ENCODE measurements at places on chromosomes 2 and 18. TPM values are rescaled to one million over a fixed set of nuclear protein-coding genes. Genes with fewer than 3 reads are reported as not detected.

DNA sequence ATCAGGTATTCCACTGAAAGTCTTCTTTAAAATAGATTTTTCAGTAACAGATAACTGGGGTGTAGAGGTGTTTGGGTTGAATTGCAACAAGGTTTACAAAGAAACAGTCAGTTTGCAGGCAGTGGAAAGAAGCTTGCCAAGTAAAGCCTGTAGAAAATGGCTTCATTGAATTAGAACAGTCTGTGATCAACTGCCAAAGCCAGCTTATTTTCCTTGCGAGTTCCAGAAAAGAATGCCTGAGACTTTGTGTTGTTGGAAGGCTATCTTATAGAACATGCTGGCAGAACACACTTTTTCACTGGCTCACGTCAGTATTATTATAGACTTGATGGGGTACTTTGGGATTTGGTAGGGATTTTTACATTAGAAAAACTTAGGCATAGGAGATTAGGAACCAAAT lies 601.0 kb downstream of the XIRP2 start:
- no peak for DNase-seq

GRCh38 chr18:10453806-10454680 lies at the start of gene APCDD1:
Gene APCDD1, plus strand, starts transcription at chr18:10454635. Its CDS starts 347 bp downstream, at chr18:10454982.
- no peak for DNase-seq

DNA sequence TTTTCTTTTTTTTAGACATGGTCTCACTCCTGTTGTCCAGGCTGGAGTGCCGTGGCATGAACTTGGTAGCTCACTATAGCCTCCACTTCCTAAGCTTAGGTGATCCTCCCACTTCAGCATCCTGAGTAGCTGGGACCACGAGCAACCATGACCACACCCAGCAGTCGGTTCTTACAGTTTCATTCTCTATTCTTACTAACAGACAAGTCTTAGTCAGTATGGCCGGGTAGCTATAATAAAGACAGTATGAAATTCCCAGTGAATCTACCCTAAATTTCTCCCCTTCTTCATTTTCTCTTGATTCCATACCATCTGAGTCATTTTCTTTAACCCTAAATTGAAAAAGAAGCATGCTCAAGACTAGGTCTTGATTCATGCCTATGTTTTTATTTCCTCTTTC lies 775.3 kb upstream of the NRXN1 start:
- DNase-seq: no peak

DNA sequence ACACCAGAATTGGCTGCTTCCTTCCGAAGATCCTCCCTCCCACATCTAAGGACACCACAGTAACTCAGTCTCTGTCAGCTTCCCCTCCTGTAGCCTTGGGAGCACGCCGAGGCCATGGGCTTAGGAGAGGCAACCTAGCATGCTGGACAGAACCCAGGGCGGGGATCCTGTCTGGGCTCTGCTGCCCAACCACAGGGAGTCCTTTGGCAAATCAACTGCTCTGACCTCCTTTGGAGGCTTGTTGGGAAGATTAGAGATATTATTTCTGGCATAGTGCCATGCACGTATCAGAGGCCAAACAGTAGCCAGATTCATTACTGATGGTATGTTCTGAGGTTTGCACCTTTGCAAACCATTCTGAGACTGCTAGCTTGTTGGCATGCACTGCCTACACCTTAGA lies 262.7 kb upstream of the EPAS1 start:
- DNase-seq: no peak

The MYO1B gene
- 15.6 TPM for total RNA-seq

- DNase-seq: no peak
Measured at GRCh38 chr18:39415471-39415870, 1849.9 kb upstream of the CELF4 start.

The ZNF892 gene
- 2.7 TPM for total RNA-seq

DNA sequence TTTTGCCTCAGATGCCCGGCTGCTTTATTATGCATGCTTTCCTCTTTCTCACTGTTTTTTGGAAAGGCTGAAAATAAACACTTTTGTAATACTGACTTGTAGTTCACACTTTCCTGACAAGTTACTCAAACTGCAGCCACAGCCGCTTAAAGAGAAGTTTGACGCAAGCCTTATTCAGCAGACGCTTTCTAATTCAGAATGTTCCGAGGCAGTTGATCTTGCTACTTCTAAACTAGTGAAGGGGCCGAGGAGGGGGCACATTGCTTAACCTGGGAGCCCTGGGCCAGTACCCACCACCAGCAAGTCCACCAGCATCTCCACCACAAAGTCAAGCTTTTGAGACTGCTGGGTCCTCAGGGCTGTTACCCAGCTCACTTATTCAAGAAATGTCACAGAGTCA lies 71.8 kb upstream of the SPRED2 start:
- DNase-seq: no peak

The SEPTIN10 gene
- total RNA-seq: 8.4 TPM

GRCh38 chr2:121220995-121221394 lies 64.0 kb downstream of the TFCP2L1 start:
- DNase-seq: no peak

The LOXL3 gene
- total RNA-seq: 0.90 TPM

The TLX2 gene
- 0.52 TPM for total RNA-seq

GRCh38 chr2:169815849-169816248 lies 8.9 kb downstream of the METTL5 start:
- DNase-seq: no peak

- DNase-seq: no peak
Measured at GRCh38 chr2:33086400-33087015, 139.8 kb downstream of the LTBP1 start.

DNA sequence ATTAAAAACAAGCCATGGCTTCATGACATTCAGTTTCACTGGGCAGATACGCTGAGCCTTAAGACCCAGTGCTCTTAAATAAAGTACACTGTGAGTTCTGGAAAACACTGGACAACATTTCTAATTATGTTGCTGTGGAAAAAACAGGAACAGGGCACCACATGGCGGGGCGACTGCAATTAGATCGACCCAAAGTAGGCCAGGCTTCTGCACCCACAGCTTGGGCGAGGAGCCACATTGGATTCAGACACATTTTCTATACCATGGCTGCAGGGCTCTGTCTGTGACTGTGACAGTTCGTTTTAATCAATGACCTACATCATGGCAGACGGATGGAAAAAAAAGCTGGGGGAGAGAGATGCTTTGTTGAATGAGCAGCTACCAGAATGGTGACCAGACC lies 227.2 kb upstream of the HS6ST1 start:
- DNase-seq: no peak

GRCh38 chr2:100270381-100271146 lies 51.7 kb downstream of the LONRF2 start:
- no peak for DNase-seq

DNA sequence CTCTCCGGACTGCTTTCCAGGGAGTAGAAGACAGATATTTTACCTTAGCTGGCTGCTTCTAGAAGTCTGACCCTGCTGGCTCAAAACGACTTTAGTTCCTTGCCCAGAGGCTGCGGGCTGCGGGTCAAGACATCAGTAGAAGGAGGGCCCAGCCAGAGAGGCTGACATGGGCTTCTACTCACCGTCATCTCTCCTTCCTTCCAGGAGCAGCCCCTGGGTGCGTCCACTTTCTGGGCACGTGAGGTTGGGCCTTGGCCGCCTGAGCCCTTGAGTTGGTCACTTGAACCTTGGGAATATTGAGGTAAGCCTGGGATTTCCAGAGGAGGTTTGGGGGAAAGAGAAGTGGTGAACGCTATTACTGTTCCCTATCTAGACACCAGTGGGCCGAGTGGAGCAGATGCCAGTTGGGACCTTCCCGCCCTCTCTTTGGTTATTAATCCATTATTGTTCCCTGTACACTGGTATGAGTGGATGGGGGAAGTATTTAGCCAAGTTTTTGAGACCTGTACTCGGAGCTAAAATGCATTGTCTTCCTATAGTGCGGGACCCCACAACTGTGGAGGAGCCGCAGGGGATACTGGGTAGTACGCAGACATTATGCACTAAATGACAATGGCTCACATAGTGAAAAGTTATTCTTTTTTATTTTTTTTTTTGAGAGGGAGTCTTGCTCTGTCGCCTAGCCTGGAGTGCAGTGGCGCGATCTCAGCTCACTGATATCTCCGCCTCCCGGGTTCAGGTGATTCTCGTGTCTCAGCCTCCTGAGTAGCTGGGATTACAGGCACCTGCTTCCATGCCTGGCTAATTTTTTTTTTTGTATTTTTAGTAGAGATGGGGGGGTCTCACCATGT lies 26.3 kb upstream of the CASP8 start:
- peak; percentile 47 for DNase-seq

GRCh38 chr2:118539290-118539689 lies 308.2 kb downstream of the EN1 start:
- DNase-seq: no peak

GRCh38 chr2:9758741-9759140 lies 84.5 kb upstream of the TAF1B start:
- DNase-seq: no peak

DNA sequence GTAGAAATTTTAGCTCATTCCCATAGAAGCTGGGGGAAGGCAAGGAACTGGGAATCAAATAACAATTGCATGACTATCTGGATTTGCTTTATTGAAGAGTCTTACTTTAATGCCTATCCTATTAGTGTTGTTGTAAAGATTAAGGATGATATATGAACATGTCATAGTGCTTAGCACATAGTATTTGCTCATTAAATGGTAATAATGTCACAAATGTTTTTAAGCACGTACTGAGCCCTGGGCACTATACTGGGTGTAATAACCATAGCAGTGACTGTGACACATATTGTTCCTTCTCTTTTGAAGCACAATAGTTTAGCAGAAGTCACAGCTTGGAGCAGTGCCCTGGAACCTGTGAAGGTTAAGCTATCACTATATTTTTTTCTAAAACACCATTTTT lies 47.2 kb upstream of the DTNB start:
- no peak for DNase-seq

- no peak for DNase-seq
Measured at GRCh38 chr2:14951569-14952285, 319.2 kb downstream of the LRATD1 start.

The VWC2L gene
- total RNA-seq: not detected

DNA sequence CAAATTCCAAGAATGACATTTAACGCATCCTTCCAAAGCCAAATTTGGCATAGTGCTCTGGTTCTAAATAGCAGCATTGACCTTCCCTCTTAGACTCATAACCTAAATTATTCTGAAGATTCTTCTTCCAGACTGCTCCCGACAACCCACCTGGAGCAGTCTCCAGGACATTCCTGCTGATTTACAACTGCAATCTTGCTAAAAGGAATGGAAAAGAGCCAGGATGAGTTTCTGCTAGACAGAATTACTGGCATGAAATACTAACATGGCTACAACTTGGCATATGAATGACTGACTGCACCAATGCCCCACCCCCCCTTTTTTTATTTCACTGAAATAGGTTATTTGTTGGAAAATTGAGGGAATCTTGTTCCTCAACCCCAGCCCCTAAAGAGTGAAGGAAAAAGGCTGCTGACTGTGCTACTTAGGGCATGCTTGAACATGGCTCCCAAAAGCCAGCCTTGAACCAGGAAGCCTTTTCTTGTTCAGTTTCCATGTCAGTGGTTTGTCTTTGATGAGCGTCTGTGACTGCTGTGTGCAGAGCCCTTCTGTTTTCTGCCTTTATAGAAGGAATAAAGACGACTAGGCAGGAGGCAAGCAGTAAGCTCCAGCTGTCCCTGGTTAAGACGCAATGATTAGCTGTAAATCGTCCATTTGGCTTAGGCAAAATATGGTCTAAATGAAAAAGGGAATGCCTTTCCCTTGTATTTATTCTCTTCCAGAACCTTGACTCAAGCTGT lies 47.4 kb upstream of the ITGB6 start:
- no peak for DNase-seq

The GATA6 gene
- total RNA-seq: 0.10 TPM

Data from activated CD4-positive, alpha-beta memory T cell treated with anti-CD3 and anti-CD28 coated beads for 36 hours (primary cell).